HuH-7.5 (cell line): ENCODE measurements at places on chromosomes 7 and 10.

DNA sequence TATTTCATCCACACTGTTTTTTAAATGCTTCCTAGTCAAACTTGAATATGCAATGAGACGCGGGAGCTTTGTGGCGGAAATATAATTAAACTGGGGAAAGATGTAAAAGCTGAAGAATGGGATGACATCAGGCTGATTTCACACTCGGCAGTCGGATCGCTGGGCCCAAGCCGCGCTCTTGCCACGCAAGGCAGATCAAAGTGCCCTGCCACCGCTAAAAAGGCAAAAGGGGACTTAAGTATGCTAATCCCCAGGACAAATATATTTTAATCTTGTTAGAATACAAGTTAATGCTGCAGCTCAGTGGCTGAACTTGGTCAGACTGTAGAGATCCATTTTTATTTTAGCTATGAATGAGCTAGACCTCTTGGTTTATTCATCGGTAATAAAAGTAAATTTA, 13.8 kb downstream of the EN2 start:
- no peak for DNase-seq

- DNase-seq: no peak
These were observed 135.3 kb downstream of the KIAA1217 start for GRCh38 chr10:24344279-24344678.

DNA sequence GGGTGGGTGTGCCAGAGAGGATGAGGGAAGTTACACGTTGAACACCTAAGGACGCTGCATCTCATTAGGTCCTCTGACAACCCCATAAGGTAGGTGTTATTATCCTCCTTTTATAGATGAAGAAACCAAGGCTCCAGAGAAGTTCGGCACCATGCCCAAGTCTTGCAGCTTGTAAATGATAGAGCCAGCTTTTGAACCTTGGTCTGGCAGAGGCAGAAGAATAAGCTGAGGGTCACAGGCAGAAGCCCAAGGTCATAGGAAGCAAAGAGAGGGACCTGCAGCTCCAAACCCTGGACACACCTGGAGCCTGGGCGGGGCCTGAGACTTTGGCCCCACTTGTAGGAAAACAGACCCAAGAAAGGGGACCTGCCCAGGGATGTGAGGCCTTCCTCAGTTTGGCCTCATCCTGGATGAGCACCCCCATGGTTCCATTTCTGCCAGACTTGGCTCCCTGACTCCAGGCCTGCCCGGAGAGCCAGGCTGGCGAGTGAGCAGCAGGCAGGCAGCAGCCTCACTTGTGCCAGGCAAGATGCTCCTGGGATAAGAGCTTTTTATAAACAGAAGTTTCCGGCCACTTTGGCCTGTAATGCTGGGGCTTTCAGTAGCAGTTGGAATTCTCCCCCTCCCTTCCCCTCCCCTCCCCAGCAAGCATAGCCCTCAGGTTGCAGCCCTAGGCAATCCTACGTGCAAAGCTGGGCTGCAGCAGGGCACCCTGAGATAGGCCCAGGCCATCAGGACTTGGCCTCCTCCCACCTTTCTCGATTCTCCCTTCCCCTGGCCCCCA, 2.4 kb downstream of the KCNH2 start:
- DNase-seq: no peak

DNA sequence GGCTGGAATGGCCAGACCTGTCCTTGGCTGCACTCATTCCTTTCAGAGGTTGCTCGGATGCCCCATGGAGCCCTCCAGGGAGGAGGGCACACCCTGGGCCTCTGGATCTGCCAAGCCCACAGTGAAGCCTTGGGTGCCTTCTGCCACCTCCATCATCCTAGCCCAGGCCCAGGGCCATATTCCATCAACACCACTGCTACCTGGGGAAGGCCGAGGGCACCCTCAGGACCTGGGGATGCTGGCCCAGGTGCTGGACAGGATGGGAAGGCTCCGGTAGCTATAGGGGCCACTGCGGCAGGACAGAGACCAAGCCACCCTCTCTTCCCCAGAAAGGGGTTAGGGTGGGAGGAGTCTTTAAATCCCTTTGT, 810 bp downstream of the OPN4 start:
- DNase-seq: no peak

- no peak for DNase-seq
These were observed 4.9 kb downstream of the TMEM270 start for GRCh38 chr7:73865738-73866445.

GRCh38 chr10:96367470-96367869, 8.7 kb upstream of the OPALIN start:
- DNase-seq: no peak

DNA sequence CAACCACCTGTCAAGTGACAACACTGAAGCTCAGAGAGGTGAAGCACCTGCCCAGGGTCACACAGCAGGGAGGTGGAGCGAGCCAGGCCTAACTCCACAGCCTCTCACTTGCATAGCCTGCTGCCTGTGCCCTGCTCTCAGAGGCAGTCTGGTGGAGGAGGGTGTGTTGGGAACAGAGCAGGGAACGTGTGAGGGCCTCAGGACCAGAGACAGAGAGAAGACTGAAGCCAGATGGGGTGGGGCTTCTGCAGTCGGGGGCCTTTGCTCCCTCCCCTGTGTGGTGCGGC, 114.0 kb downstream of the PTPN20 start:
- DNase-seq: no peak

- DNase-seq: no peak
These were observed 103.4 kb downstream of the SAMD9 start for GRCh38 chr7:93014410-93014809.

DNA sequence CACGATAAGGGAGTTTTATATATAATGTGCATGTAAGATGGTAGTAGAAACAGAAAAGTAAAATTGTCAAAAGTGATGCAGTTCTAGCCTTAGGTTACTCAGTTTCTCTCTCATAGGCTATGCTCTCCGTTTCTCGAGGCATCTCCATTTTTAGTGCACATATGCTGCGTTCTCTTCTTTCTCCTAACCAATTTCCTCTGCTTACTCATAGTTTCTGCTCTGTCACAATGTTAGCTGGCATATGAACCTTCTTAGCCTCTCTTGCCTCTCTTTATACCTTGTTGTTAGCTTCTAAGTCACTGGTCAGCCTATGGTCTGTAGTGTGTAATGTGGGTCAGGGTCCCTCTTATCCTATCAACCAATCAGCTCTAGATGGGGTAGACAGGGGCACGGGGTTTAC, 280.6 kb upstream of the ETV1 start:
- no peak for DNase-seq

DNA sequence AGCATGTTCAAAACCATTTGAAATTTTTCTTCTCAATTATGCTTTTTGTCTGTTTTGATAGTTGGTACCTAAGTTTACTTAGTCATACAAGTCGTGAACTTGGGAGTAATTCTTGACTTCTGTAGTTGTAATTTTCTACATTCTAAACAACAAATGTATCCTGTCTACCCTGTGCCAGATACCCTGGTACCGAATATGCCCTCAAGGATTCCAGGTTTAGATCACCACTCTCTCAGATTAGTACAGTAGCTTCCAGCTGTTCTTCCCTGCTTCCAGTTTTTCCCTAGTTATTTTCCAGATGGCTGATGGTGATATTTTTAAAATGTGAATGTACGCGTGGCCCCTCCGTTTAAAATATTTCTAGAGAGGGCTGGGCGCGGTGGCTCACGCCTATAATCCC, 6.5 kb downstream of the STAM start:
- DNase-seq: no peak

DNA sequence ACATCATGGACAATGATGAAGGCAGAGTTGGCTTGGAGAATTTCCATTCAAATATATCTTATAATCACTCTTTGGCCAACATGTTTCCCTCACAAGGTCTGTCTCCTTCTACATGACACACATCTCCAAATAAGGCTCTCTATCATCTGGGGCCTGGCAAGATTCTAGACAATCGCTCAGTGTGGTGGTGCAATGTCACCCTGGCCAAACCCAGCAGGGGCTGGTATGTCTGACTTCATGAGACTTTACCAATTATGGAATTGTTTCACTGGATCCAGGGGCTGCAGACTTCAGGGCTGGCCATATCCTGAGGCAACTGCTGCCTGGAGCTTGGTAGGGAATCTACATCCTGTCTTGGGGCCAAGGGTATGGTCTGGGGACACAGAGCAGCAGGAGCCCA, 319.0 kb downstream of the PLXNA4 start:
- DNase-seq: no peak

DNA sequence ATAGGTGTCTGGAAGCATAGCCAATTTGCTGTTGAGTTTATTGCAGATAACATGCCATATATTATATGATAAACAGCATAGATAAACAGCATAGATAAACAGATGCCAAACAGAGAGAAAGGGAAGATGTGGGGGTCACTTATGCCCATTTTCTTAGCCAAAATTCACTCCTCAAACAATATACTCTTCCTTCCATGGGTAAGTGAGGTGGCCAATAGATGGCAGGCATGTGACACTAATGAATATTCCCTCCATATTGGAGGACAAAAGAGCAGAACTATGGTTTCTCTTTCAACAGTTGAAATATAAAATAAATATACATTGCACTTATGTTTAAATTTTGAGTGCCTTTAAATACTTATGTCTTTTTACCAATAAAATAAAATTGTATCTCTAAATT, 1212.8 kb downstream of the REEP3 start:
- peak; percentile 1 for DNase-seq

GRCh38 chr7:44885394-44886317, at the start of gene PURB:
Gene PURB, minus strand, starts transcription at chr7:44885530. Its CDS starts 182 bp downstream, at chr7:44885348.
- peak; percentile 89 for DNase-seq

GRCh38 chr7:139752604-139753003, 25.2 kb downstream of the HIPK2 start:
- no peak for DNase-seq

GRCh38 chr7:76292213-76292573, 10.3 kb upstream of the HSPB1 start:
- DNase-seq: no peak
